ENCODE measurements at places on chromosomes 2 and 18. TPM values are rescaled to one million over a fixed set of nuclear protein-coding genes. Genes with fewer than 3 reads are reported as not detected.
A peak's percentile ranks its signal among the peaks of the same experiment; 100 is the strongest.

DNA sequence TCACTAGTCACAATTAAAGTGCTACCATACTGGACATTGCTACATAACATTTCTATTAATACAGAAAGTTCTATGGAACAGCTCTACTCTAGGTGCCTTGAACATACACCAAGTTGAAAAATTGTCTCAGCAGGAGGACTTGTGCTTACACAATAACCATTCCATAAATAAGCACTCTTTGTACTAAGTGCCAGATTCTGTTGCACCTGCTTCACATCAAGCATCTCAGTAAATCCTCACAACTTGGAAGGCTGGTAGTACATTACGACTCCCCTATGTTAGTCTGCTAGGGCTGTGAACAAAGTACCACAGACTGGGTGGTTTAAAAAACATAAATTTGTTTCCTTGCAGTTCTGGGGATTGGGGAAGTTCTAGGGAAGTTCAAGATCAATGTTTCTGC is 296.9 kb upstream of the NCKAP5 start:
- no peak for DNase-seq

Gene DNAJC5G
- total RNA-seq, result not detected

DNA sequence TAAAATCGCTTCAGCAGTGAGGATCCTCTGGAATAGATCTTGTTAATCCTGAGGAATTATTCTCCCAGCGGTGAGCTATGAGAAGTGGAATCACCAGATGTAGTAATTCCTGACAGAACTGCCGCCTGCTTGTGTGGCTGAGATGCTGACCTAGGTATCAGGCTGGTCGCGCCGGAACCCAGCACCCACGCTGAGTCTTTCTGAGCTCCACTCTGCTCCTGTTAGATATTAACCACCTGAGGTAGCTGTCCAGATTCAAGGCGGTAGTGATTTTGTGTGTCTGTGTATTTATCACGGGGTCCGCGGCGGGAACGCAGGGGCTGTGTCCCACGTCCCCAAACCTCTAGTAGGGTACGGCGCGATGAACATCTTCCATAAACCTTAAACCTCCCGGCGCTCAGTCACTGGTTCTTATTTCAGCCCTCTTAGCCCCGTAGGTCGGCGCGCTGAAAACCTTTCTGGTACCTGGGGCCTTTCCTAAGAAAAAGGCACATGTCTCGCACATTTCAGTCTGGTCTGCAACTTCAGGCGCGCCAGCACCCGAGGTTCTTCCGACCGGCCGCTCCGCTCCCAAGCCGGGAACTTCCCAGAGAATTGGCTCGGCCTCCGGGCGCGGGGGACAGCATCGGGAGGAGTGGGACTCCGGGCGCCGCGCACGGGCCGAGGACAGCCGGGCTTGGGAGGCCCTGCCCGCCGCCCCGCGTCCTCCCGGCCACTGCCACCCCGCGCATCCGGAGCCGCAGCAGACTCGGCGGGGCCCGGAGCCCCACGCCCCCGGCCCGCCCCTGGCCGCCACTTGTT is 542 bp upstream of the CNNM3 start:
- no peak for DNase-seq

- DNase-seq, result no peak
These were observed 9.1 kb upstream of the UBXN4 start for GRCh38 chr2:135732561-135732960.

Gene NABP1
- total RNA-seq, result 17.9 TPM

Gene CCDC102B
- total RNA-seq, result 11.0 TPM

- no peak for DNase-seq
These were observed 20.1 kb upstream of the IGFBP5 start for GRCh38 chr2:216715402-216715974.

Gene FAM98A
- total RNA-seq, result 43.4 TPM

Gene AOX1
- 0.06 TPM for total RNA-seq

Gene COL6A3
- 202 TPM for total RNA-seq

Gene SCN9A
- total RNA-seq, result 3.9 TPM

DNA sequence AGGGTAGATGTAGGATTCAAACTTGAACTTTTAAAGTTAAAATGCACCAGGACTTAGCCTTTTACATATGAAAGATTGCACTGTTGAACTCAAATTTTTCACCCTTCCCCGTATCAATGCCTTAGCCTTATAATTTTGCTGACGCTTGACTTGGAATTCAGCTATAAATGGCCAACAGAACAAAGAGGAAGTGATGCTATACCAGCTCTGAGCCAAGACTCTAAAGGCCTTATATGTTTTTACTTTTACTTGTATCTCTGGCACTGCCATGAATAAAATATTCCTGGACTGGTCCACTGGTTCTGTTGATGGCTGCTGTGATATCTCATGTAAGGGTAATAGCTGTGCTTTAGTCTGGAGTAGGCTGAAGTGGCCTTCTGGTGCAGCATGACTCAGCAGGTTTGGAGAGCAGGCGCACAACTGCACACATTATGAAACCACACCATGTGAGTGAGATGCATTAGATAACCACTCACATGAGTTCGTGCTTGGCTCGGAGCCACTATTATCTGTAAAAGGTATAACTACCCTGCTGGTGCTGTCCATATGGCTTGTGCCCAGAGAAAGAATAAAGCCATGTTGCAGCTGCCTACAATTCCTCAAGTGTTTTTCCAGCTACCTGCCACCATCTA is 8.4 kb upstream of the IER3IP1 start:
- peak; percentile 96 for DNase-seq

- no peak for DNase-seq
These were observed 745.3 kb upstream of the ZEB2 start for GRCh38 chr2:145265244-145265643.

DNA sequence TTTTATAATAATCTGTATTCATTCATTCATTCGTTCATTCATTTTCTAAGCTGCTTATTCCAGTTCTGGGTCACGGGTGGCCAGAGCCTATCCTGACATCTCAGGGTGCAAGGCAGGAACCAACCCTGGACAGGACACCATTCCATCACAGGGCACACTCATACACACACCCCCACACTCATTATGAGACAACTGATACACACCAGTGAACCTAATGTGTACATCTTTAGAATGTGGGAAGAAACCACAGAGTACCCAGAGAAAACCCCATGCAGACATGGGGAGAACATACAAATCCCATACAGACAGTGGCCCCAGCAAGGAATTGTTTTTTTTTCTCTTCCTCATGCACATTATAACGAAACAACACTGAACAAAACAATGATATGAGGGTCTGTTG is 54.7 kb downstream of the RTN4 start:
- no peak for DNase-seq

Gene CDH2
- total RNA-seq, result 32.5 TPM

Gene FABP1
- not detected for total RNA-seq

DNA sequence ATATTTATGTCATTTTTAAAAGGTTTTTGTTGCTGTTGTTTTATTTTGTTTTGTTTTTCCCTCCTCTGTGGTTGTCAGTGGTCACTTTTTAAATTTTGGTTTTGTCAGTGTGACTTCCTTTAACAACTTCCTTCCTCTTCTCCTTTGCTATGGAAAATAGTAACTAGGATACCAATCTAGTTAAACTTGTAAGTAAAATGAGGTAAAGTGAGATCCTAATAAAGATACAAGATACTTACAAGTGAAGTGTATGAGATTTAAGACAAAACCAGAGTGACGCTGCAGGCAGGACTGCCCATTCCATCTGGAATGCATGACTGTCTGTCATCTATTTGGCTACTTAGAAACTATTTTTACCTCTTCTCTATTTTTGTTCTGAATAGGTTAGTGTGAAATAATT is 30.6 kb upstream of the CREB1 start:
- no peak for DNase-seq

DNA sequence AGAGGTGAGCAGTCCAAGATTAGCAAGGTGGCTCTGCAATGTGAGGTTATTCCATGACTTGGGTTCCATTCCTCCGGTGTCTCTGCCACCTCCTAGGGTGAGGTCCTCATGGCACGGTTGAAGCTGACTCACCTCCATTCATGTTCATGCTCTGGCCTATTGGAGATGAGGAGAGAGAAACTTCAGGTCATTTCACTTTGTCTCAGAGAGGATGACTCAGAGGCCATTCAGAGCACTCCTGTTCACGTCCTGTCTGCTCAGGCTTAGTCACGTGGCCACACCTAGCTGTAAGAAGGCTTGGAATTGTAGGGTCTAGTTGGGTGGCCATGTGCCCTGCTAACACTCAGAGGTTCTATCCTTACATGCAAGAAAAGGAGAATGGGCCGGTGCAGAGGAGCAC is 67.5 kb upstream of the MBOAT2 start:
- DNase-seq, result peak; percentile 76

Gene IL36A
- total RNA-seq, result not detected

DNA sequence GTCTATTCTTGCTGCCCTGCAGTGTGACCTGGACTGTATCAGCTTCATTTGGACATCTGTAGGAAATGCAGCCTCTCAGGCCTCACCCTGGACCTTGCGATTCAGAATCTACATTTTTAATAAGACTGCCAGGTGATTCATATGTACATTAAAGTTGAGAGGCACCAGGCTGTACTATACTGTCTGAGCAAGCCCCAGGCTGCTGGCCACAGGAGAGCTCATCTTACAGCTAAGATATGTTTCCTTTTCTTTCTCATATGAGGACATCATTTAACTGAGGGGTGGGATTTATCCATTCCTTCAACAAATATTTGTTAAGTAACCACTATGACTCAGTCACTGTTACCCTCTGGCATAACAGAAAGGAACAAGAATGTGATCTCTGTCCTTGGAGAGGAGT is 78.2 kb upstream of the GCFC2 start:
- DNase-seq, result peak; percentile 13

DNA sequence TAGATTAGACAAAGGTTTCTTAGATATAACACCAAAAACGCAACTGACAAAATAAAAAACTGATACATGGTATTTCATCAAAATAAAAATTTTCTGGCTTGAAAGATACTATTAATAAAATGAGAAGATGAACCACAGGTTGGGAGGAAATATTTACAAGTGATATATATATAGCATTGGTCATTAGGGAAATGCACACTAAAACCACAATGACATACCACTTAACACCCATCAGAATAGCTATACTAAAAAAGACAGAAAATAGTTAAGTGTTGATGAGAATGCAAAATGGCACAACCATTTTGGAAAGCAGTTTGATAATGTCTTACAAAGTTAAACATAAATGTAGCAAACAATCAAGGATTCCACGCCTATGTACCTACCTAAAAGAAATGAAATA is 83.9 kb downstream of the SLC66A3 start:
- no peak for DNase-seq

Gene KCNF1
- not detected for total RNA-seq

- no peak for DNase-seq
These were observed 40.4 kb upstream of the C1D start for GRCh38 chr2:68103030-68103708.

Gene GPAT2
- not detected for total RNA-seq

Gene ALPP
- 1.5 TPM for total RNA-seq

GRCh38 chr2:180730976-180731375 is 249.4 kb upstream of the UBE2E3 start:
- DNase-seq, result no peak

GRCh38 chr2:7666596-7667259 is 749.5 kb downstream of the RNF144A start:
- DNase-seq, result no peak

DNA sequence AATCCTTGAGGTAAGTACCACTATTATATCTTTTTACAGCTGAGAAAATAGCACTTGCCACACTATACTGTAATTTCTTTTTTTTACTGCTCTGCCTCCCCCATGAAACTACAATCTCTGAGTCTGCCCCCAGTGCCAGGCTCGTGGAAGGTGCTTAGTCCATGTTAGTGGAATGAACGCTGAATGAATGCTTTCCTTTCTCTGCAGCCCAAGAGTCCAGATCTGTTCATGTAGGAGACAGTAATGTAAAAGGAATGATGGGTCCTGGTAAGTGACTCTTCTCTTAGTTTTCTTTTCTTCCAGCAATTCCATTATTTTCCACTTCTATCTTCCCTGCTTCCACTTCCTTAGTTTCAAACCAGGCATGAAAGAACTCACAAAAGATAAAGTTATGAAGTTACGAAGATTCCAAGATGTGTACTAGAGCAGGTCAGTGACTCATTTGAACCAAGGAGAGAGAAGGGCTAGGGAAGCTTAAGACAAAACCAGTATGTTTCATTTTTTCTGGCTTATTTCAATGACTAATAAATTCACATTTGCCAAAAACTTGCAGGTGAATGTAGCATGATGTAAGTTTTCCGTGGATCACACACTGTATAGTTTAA is 46.0 kb downstream of the ARHGEF33 start:
- no peak for DNase-seq

GRCh38 chr2:56801214-56801613 is 617.4 kb downstream of the CCDC85A start:
- no peak for DNase-seq

Gene OSGEPL1
- 15.3 TPM for total RNA-seq

Gene L3MBTL4
- total RNA-seq, result 2.4 TPM

GRCh38 chr2:11160731-11161455 is 5.6 kb downstream of the SLC66A3 start:
- no peak for DNase-seq

DNA sequence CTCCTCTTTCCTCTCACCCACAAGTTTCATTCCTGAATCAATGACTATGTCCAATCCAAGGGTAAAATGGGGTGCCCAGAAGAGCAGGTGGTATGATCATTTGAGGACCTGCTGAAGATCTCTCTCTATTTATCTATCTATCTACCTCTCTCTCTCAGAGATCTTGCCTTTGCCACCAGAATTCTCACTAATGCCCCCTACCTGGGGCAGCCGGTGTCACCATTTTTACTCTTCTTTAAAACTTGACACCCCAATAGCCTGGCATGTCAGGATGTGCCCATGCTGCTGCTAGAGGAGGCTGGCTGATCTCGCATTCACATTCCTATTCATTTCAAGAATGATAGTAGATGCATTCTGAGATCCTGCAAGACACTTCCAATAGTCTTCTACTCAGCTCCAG is 24.3 kb upstream of the RPIA start:
- DNase-seq, result no peak

Gene SULT1C4
- not detected for total RNA-seq

- no peak for DNase-seq
These were observed 109.4 kb downstream of the KCTD1 start for GRCh38 chr18:26438980-26439379.

- no peak for DNase-seq
These were observed 327.7 kb downstream of the RAD51AP2 start for GRCh38 chr2:17190527-17190926.

Gene LAMA1
- total RNA-seq, result 4.7 TPM

- DNase-seq, result no peak
These were observed 480.0 kb upstream of the SYT4 start for GRCh38 chr18:43757273-43757672.

Gene CDK15
- total RNA-seq, result 8.0 TPM

Gene RSAD2
- total RNA-seq, result 1.2 TPM

- no peak for DNase-seq
These were observed 104.7 kb upstream of the OTOS start for GRCh38 chr2:240245184-240245583.
